ENCODE measurements at places on chromosomes 5 and 9. TPM values are rescaled to one million over a fixed set of nuclear protein-coding genes. Genes with fewer than 3 reads are reported as not detected.

EFNA5 gene
- polyA plus RNA-seq: 2.4 TPM

PFN3 gene
- polyA plus RNA-seq: not detected

PKD2L2 gene
- polyA plus RNA-seq: not detected

SLC6A19 gene
- polyA plus RNA-seq: not detected

RNF183 gene
- not detected for polyA plus RNA-seq

DNA sequence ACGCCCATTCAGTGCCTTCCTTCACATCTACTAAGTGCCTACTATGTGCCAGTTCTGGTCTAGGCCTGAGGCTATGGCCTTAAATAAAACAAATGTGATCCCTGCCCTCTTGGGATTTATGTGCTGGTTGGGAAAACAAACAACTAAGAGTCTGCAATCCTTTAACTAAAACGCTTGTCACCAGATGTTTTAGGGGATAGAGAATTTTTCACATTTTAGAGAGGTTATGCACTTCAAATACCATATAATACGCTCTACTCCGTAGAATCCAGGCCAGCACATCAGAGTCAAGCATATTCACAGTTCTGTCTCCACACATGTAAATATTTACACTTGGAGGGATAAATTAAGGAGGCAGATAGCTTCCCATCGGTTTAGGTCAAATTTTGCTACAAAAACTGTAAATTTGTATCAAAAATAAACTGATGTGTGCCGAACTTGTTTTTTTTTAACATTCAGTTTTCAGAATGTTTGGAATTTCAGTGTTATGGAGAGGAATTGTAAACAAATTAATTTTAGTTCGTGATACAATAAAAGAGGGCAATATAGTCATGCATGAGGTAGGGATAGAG lies 22.0 kb upstream of the ADRA1B start:
- peak; percentile 46 for DNase-seq

DNA sequence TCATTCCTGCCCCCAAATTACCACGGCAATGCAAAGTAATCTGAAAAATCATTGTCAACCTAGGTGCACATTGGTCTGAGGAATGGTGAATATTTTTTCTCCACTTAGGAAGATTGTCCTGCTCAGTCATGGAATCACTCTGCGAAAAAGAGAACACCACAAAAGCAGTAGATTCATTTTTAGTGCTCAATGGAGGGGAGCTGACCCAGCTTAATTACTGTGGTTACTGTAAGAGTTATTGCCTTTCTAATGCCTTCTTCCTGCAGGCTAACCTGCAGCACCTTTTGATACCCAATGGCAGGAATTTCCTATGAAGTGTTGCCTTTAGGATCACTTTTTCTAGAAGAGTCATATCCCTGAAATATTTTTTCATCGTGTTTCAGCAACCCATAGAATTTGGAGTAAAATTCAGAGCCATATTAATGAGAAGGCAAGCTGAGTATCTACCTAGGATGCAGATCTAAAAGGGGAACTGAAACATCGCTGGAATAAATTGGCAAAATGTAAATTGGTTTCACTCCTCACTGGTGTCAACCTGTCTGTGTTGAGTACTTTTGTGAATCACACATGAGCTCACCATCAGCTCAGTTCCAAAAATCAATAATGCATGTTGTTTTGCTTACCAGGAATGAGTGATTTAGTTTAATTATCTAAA lies 464.5 kb downstream of the CSNK1G3 start:
- no peak for DNase-seq

GRCh38 chr5:142829801-142830220 lies 59.6 kb downstream of the ARHGAP26 start:
- no peak for DNase-seq

DNA sequence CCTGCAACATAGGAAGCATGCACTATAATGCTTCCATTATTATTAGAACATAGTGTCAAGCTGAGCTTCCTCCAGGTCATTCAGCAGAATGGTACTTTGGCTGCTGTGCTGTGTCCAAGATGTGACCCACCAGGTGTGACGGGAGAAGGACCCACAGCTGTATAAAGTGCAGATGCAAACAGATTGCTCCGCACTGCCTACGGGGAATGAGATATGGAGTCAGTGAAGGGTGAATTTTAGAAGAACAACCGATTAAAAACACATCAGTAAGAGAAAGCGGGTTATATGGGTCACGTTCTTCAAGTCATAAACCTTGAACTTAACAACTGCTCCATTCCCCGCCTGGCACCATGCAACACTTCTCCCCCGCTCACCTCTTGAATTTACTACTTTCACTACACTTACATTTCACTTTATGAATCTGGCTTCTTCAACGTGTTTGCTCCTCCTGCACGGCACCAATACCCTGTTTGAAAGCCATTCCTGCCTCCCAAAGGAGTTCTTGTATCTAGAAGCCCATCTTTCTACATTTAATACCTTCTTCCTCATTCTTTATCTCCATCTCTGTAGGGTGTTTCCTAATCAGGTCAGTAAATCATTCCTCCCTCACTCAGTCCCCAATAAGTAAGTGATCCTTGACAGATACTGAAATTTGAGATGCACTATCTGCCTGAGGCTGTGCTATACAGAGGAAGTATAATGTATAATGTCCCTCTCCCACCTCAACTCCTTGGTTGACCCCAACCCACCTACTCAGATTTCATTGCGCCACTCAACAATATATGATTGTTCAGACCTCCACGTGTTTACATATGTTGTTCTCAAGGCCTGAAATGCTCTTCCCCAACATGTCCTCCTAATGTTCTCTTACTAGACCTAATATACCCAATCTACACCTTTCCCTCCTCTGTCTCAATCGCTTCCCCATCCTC lies 25.9 kb downstream of the BRINP1 start:
- no peak for DNase-seq

- DNase-seq: no peak
These were observed 12.8 kb upstream of the ZFP62 start for GRCh38 chr5:180873615-180874520.

DNA sequence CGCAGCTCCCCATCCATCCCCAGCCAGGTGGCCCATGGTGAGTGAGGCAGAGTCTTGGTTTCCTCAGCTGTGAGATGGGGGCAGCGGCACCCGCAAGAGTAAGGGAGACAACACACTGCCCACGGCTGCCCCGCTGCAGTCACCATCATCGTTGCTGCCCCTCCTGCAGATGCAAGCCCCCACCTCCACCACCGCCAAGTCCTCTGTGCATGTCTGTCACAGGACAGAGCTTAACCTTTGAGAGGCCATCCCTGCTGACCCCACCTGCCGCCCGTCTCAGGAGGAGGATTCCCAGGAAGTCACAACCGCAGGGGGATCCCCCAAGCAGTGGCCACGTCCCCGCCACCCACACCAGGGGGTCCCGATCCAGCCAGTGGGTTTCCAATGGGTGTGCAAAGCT lies 113.7 kb downstream of the VAV2 start:
- no peak for DNase-seq

- no peak for DNase-seq
These were observed 28.3 kb downstream of the UHRF2 start for GRCh38 chr9:6441269-6441668.

GRCh38 chr5:134547579-134547978 lies 22.1 kb downstream of the JADE2 start:
- peak; percentile 81 for DNase-seq

DNA sequence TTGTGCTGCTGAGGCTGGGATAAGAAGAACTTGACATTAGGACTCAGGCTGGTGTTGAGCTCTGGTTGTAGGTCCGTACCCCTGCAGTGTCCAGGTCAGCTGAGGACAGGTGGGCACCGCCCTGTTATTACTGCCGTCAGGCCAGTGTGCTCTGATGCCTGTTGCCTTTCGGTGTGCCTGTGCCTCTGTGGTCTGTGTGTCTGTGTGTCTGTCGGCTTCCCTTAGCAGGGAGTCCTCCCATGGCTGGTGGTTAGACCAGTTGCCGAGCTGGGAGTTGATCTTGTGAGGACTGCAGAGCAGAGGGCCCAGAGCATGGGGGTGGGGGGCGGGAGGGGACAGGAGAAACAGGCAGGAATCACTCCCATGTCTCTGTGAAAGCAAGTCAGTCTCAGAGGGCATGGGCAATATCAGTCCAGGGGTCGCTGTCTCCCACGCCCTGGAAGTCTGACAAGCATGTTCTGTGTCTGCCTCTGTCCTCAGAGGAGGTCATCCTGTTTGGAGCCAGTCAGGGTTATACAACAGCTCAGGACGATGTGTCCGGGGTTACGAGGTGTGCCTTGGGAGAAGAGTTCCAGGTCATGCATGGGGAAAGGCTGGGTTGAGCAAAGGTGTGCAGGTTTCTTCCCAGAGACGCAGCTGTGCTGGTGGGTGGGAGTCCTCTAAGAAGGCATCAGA lies 67.3 kb upstream of the GARNL3 start:
- DNase-seq: no peak

DNA sequence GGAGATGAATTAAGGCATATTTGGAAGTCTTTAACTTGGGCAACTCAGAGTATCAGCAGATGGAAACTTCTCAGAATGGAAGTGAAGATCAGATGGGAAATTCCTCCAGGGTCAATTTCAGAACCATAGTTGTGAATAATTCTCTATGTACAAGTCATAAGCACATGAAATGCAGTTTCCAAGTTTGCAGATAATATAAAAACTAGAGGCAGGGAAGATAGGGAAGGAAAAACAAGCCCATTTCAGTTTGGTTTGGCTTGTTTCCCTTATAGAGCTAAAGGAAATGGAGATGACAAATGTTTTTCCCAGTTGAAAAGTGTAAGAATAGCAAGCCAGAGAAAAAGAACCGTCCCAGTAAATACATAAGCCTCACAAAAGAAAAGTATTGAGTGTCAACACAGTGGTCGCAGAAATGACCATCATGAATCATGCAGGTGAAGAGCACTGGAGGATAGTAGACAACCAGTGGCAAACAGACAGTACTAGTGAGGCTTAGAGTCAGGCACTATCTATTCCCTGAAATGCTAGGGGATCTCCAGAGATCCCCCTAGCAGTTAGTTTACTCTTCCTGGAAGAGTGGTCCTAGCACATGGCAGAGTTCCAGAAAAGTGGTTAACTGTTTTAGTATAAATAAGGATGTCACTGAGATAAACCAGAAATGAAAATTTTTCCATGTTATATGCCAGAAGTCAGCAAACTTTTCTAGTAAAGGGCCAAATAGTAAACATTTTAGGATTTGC lies 245.9 kb downstream of the SAXO1 start:
- DNase-seq: no peak

GRCh38 chr9:81562231-81563019 lies 126.9 kb downstream of the TLE1 start:
- DNase-seq: peak; percentile 41

- no peak for DNase-seq
These were observed 277.7 kb upstream of the PTGER4 start for GRCh38 chr5:40402007-40402364.

DNA sequence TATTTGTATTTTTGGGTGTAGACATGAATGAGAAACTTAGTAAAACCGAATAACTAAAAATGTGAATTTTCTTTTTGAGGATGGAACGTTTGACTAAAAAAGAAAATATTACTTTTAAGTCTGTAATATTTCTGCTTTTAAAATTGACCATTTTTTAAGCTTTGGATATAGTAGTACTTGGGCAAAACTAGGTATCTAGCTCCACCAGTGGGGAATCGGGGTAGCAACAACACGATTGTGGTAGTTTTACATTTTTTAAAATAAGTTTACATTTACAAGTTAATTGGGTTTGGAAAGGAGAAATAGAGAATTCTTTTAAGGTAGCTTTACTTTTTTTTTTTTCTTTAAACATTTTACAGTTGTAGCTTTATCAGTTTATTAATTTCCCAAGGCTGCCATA lies 154.4 kb downstream of the MAN2A1 start:
- DNase-seq: no peak

GRCh38 chr5:143986516-143987212 lies 174.7 kb downstream of the HMHB1 start:
- peak; percentile 46 for DNase-seq

GRCh38 chr9:30504502-30504905 lies 1879.9 kb upstream of the ACO1 start:
- no peak for DNase-seq

- DNase-seq: no peak
These were observed 2.4 kb upstream of the DAB2 start for GRCh38 chr5:39427229-39427628.

GRCh38 chr9:122051351-122052321 lies 41.5 kb downstream of the TTLL11 start:
- no peak for DNase-seq

DNA sequence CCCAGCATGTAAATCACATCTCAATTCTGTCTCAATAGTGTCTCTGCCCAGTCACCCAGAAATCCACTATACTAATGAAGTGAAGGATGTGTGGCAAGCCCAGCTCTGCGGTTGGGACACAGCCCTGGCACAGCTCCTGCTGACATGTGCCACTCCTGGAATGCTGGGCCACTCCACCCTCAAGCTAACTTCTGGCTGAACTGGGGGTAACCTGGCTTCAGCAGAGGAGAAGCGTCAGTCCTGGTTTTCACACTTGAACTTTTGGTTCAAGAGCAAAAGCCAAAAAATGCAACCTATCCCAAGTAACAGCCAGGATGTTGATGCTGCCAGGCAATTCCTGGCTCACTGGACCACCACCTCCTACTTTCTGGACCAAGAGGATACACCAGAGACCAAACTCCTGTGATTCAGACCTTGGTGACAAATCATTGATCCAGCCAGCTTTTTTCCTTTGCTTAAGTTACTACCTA lies 86.4 kb downstream of the ARRDC3 start:
- no peak for DNase-seq

DNA sequence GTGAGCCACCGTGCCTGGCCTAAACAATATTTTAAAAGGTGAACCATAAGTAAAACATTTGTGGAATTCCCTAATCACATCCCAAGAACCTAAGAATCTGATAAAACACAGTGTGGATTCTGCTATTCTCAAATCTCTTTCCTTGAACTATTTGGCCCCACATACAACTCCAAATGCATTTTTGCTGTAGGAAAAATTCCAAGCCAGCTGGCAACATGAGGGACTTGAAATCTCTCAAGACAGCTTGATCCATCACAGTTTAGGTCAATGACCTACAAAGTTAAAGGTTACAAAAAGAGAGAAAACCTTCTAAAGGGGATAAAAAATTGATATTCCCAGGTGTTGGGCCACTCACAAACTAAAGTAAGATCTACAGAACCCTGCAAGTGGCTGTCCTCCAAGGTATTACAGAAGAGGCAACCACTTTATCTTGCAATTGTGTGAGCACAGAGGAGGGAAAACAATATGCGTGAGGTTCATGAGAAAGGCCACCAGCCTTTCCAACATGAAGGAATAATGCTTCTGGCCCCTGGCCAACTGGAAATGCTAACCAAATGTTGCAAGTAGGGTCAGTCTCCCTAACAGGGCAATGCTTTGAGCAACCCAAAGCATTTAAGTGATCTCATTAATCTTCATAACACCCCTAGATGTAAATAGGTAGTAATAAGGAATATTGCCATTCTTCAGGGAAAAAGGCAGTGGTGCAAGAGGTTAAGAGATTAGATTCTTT lies 221.4 kb downstream of the SEMA5A start:
- DNase-seq: no peak

GRCh38 chr5:68255305-68256120 lies 40.0 kb downstream of the PIK3R1 start:
- no peak for DNase-seq

- DNase-seq: no peak
These were observed 492 bp downstream of the TENT2 start for GRCh38 chr5:79612667-79613198.

DNA sequence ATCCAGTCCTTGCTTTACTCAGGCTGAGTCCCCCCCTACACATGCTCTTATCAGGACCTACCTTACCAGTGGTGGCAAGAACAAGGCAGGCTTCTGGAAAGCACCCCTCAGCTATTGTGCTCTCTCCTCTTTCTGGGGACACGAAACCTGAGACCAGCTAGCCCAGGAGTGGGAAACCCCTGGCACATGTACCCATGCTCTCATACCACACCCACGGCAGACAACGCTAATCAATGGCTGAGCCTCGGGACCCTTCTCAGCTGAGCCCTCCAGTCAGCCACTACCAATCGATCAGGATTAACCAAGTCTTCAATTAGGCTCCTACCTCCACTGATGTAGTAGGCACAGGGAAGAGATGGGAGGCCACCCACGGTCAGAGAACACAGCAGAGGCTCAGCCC lies 65.1 kb downstream of the VAV2 start:
- no peak for DNase-seq
